HL-60 (cell line): ENCODE measurements at places on chromosomes 2 and 18.
A peak's percentile ranks its signal among the peaks of the same experiment; 100 is the strongest.

GRCh38 chr2:111155610-111156009, 34.9 kb downstream of the BCL2L11 start:
- DNase-seq, result no peak

- DNase-seq, result no peak
Measured at GRCh38 chr18:77086656-77087392, 45.8 kb downstream of the MBP start.

GRCh38 chr18:55893948-55894347, 306.0 kb upstream of the TCF4 start:
- no peak for DNase-seq

DNA sequence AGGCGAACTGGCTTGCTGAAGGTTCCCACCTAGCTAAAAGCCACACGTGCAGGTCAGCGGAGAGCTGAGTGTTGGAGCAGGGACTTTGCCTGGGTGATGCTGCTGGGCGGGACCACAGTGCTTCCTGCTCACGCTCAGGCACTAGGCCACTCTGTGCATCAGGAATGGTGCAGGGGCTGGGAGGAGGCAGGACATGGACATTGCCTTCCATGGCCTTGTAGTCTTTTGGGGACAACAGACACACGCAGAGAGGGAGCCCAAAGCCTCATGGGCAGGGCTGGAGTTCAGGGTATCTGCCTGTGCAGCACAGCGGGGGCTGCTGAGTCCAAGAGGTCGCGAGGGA, 207.2 kb downstream of the ZBTB7C start:
- no peak for DNase-seq

DNA sequence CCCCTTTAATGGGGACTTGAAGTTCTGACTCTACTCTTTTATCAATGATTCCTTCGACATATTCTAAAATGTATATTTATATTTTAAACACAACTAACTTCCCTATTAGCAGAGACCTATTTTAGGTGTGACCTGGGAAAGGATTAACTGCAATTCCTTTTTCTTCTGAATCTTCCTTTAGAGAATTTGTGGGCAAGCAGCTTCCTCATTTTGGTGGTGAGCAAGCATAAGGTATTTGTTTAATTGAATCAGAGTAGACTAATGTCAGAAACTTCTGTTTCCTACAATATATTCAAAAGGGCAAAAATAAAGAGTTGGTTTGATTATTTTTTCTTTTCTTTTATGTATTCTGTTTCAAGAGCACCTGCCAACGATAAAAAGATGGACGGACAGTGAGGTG, 237.0 kb downstream of the IKZF2 start:
- DNase-seq, result peak; percentile 30

- DNase-seq, result no peak
Measured at GRCh38 chr2:19158896-19159295, 199.5 kb downstream of the OSR1 start.

DNA sequence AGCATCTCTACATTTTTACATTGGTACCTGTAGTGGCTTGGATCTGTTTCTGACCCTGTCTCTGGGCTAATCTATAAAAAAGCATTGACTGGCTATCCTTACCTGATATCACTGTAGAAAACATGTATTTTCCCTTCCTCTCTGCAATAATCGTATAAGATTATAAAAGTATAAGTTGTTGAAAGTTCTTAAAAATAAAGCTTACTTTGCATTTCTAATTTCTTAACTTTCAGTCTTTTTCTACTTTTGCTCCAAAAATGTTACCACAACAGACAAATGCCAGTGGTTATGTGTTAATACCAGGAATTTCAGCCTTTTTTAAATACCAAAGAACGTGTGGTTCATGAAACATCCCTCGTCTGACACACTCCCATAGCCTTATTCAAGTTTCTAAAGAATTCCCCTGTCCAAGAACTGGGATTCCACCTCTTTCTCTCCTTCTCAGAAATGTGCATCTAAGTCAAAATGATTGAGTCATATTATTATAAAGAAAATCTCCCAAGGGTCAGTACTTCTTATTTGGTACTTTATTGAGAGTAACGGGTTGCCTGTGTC, 28.5 kb upstream of the ACKR3 start:
- no peak for DNase-seq

GRCh38 chr2:213185147-213185822, 33.9 kb upstream of the IKZF2 start:
- DNase-seq, result no peak

DNA sequence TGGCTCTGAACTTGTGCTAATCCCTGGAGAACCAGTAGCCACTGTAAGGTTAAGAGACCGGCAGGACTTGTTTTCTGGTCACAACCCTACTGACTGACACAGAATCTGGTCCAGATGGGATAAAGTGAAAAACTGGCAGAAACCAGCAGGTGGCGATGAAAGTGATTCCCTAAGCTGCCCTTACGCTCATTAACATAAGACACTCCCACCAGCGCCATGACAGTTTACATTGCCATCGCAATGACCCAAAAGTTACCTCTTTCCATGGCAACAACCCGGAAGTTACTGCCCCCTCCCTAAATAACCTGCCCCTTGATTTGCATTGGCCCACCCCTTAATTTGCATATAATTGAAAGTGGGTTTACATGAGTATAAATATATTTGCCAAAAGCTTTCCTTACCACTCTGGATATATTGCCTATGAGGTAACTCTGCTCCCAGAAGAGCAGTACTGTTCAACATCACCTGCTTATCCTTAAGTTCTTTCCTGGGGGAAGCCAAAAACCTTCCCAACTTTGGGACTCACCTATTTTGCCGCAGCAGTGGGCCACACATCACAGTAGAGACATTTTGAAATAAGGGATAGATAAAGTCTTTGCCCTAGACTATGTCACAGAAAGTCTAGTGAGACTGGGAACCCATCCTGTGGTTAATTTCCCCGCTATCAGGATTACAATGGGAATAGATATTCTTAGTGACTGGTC, 35.8 kb upstream of the AFF3 start:
- DNase-seq, result peak; percentile 25

DNA sequence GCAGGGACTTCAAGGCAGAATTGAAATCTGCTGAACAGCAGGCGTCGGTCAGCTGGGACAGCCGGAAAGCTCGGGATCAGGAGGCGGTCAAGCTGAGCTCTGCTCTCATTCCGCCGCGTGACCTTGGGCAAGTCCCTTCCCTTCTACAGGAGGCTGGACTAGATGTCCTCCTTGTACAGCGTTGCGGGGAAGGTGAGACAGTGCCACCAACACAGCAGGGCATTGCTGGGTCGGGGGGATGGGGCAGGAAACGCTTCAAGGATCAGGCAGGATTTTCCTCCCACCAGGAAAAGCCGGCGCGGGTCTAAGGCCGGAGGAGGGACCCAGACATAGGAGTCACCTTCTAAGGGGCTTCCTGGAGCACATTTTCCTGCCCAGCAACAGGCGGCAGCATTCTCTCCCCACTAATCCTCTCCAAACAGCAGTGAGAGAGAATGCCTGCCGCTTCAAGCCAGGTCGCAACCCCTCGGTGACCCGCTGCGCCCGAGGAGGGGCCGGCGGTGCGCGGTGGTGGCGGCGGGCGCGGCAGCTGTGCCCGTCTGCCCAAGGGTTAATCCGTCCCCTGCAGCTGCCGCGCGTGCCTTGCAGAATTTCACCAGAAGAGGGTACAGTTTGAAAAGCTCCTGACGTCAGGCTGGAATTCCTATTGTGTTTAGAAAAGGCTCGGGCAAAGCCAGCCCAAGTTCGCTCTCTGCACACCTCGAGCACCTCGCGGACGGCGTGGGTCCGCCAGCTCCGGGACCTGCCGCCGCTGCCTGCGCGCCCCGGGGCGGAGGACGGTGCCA, at the start of gene KCNF1:
Gene KCNF1, plus strand, starts transcription at position 644 of the 785 bp plus-strand sequence. CDS start 493 bp downstream, outside the sequence.
- DNase-seq, result no peak

DNA sequence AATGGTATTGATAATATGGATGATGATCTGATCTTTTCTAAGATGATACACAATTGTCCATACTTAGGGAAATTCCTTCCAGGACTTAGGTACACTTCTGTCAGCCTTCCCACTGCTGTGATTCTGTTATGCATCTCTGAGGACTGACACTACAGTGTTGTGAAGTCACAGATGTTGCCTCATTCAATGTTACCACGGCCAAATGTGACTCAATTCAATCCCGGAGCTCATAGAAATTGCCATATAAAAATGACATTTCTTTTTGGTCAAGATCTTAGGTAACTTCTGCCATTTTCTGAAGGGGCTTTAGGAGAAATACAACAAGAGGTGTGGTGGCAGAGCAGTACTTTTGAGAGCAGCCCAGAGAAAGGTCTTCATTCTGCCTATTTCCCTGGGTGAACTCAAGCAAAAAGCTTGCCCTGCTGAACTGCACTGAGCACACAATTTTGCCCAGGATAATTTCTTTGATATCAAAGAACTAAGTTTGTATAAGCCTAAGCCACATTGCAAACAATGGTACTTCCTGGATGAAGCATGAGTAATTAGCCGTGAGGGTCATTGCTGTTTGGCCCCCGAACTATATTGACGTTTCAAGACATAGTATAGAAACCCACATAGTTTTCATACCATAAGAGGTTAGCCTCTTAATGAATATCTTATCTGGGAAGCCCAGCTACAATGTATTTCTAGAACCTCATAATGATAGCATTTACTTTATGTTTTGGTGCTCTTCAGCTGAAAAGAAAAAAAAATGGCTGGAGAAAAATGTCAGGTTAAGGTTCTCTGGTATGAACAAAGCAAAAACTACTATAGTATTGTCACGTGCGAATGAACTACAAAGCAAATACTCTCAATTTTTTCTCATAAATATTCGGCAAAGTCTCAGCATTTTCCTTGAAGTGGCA, 437.4 kb downstream of the MEIS1 start:
- no peak for DNase-seq

DNA sequence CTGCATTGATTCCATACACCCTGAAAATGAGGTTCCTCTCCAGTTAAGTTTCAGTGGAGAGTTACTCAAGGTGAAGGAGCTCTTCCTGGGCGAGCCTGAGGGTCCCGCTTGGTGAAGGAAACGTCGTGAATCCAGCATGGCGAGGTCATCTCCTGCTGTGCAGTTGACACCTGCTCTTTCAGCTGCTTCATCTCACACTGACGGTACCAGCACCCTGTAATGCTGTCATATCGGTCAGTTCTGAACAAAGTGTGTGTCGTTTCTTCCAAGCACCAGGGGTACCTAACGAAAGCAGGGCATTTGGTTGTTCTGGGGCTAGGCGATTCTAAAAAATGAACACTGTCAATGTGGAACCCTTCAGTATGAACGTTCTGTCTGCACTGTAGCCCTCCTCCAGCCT, 52.6 kb downstream of the ITGB1BP1 start:
- no peak for DNase-seq

DNA sequence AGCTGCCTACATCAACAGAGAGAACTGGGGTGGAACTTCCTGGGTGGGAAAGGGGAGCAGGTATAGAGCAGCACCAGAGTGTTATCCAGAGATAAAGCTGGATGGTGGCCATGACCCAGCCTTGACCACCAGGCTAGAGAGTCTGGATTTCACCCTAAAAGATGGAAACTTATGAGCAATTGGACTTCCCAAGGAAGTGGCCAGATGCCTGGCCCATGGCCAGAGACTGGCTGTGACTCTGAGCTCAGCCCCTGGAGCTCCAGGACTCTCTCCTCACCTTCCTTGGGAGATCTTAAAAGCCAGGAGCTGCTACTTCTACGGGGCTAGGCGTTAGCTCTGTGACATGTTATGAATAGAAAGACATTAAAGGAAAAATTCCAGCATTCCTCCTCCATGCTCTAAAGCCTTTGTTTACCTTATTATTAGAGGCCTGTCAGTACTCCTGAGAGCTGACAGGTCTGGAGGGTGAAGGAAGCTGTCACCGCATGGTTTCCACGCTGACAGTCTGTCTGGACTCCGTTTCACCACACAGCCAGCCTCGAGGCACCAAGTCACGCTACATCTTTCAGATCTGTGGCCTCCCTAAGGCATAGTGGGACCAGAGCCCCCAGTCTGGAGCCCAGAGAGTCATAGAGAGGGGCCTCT, 260.0 kb upstream of the SIX2 start:
- DNase-seq, result no peak

- no peak for DNase-seq
Measured at GRCh38 chr2:141508806-141509595, 621.8 kb downstream of the LRP1B start.

DNA sequence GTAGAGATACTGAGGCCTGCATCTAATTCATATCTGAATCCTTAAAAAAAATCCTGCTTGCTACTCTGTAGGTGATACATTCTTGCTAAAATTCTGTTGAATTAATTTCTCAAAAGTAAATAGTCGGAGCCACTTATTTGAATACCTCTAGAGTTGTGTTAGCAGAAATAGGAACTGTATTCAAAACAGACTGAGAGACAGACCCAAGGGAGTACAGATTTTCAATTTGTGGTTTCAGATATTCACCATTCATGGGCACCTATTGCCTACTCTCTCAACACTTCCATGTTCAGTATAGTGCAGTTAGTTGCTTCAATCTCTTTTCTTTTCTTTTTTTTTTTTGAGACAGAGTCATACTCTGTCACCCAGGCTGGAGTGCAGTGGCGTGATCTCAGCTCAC, 46.6 kb upstream of the CTLA4 start:
- DNase-seq, result no peak

DNA sequence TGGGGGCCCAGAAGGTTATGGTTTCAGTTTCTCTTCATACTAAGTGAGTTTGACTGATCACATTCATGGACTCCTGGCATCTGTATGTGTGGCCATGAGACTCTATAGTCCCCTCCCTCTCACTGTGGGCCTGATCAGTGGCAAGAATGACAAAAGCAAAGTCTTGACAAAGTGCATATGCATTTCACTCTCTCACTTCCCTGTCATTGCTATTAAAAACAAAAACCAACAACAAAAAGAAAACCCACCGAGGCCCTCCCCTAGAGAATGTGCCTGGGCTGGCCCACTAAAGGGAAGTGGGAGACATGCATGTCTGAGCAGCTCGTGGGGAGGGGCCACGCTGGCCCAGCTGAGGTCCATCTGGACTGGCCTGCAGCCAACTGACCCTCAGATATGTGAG, 600.1 kb upstream of the RAB6C start:
- no peak for DNase-seq

GRCh38 chr2:176161825-176162626, 4.9 kb downstream of the HOXD3 start:
- no peak for DNase-seq

DNA sequence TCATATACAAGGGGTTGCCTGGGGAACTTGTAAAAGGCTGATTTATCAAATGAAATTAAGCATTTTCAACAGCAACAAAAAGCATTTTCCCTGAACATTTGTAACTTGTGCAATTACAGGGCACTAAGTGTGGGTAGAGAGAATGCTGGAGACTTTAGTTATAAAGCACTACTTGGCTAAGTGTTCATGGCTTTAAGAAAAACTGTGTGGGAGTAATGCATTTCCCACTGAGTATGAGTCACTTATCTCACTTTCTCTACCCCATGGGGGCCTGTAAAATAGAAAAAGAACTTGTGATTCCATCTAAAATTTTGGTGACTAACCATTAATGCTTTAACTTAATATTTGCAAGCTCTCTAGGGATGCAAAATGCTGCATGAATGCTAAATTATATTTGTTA, 193.4 kb downstream of the CCDC102B start:
- no peak for DNase-seq

- no peak for DNase-seq
Measured at GRCh38 chr2:145029873-145030272, 510.0 kb upstream of the ZEB2 start.

GRCh38 chr2:134169788-134170187, 84.1 kb upstream of the MGAT5 start:
- no peak for DNase-seq

GRCh38 chr18:80223581-80224148, 23.6 kb downstream of the PARD6G start:
- DNase-seq, result no peak
